ENCODE measurements at places on chromosomes 2 and 18.
A peak's percentile ranks its signal among the peaks of the same experiment; 100 is the strongest.

GRCh38 chr2:217491271-217491670 is 511.5 kb downstream of the TNS1 start:
- DNase-seq = no peak

GRCh38 chr2:196959734-196960338 is 33.3 kb upstream of the PGAP1 start:
- no peak for DNase-seq

DNA sequence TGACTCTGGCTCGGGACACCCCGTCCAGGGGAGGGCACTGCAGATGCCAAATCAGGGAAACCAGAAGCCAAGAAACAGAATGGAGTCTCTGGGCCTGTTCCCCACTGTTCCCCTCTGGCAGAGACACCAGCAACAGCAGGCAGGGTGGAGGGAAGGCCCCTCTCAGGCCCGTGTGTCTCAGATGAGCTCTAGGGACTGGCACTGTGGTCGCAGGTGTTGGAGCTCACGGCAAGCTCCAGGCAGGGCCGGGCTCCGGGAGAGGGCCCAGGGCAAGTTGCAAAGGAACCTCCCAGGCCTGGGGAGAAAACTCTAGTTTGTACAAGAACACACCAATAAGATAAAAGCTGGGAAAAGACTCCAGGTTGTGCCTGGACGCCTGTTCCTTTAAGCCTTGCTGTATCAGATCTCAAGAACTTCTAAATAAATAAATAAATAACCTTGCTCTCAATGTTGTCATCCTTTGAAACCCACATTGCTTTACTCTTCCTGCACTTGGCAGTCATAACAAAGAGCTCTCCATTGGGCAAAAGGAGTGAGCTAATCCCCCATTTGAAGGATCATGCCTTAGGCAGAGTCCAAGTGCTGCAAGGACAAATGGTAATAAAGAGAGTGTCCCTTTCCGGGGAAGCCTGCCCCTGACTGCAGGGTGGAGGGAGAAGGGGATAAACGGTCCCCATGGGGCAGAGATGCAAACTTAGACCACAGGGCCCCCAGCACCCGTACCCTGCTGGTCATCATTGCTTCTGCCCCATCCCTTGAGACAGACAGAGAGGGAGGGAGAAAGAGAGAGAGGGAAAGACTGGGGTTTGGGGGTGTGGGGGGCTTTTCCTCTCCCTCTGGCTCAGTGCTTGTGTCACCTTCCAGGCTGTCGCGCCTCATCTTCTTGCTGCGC is 33.3 kb downstream of the CNGA3 start:
- DNase-seq = no peak

DNA sequence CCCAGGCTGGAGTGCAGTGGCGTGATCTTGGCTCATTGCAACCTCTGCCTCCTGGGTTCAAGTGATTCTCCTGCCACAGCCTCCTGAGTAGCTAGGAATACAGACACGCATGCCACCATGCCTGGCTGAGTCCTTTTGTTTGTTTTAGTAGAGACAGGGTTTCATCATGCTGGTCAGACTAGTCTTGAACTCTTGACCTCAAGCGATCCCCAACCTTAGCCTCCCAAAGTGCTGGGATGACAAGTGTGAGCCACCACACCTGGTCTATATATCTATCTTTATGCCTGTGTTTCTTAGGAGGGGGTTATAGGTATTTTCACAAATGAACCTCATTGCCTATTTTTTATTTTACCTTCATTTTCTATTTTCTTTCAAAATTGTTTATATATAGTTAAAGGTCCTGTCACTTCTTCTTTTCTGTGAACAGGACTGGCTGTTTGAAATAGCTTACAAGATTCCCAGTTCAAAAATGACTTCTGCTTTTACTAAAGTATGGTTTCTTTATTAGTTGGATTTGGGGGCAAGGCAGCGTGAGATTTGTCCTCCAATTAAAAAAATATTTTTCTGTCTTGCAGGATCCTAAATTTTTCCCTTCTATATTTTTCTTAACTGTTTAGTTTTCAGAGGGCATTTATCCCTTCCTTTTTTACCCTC is 16.4 kb upstream of the MARCHF7 start:
- DNase-seq = no peak

- DNase-seq = no peak
These were observed 332.9 kb downstream of the TGIF1 start for GRCh38 chr18:3782901-3783300.

GRCh38 chr2:189057316-189057715 is 83.1 kb downstream of the COL3A1 start:
- no peak for DNase-seq

- DNase-seq = no peak
These were observed 89.0 kb downstream of the ZNF532 start for GRCh38 chr18:58953627-58954026.

DNA sequence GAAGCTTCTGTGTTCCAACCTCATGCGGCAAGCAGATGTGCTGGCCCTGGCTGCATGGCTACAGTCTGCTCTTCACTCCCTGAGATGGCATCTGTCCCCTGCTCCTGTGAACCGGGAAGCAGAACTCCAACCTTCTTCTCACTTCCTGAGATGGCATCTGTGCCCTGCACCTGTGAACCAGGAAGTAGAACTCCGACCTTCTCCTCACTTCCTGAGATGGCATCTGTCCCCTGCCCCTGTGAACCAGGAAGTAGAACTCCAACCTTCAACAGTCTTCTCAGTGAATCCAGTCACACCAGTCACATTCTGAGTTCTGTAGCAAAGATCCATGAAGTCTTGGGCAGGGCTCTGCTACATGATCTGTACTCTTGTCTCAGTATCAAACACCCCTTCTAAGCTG is 887.2 kb upstream of the KLHL29 start:
- DNase-seq = no peak

- no peak for DNase-seq
These were observed 72.1 kb downstream of the CABLES1 start for GRCh38 chr18:23207191-23207955.

DNA sequence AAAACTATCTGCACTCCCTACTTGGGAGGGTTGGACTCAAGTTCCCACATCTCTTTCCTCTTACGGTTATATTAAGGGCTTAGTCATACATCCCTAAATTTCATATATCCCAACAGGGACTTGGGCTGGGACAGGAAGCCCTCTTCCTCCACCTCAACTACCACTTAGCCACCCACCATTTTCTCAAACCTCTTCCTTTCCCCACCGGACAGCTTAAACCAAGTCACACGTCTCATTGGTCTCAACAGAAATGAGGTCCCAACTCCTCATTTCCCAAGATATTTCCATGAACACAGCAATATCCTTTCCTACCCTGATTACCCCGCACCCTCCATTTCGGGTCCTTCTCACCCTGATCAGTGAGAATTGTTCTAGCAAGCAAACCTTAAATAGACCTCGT is 736 bp downstream of the ZSCAN30 start:
- no peak for DNase-seq

DNA sequence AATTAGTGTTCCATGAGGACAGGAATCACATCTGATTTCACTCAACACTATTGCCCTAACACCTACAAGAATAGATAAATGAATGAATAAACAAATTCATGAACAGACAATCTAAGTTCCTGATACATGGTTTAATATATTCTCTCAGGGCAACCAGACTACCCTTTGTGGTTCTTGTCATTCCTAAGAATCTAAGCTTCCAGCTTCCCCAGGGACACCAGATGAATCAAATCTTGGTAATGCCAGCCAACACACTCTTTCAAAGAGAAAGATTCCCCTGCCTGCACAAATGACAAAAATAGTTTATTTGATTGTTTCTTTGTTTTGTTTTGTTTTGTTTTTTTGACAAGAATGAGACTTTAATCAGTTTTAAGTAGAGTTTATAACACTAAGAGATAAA is 237.5 kb upstream of the CHAC2 start:
- no peak for DNase-seq

GRCh38 chr2:177767768-177768167 is 304.8 kb downstream of the PDE11A start:
- no peak for DNase-seq

DNA sequence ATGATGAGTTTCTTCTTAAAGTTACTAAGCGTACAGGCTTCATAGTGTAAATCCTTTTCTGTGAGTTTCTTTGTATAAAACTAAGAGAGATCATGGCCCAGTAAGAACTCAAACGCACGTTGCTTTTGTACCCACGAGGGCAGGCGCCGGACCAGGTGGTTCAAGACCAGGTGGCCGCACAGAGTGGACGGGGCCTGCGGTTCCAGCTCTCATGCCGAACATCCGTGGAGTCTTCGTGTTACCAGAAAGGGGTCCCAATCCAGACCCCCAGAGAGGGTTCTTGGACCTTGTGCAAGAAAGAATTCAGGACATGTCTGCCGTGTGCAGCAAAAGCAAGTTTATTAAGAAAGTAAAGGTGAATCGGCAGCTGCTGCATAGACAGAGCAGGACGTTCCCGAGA is 53.0 kb downstream of the KCNG2 start:
- DNase-seq = no peak

GRCh38 chr2:106147159-106147558 is 46.9 kb downstream of the UXS1 start:
- DNase-seq = no peak

- no peak for DNase-seq
These were observed 191.0 kb downstream of the ZEB2 start for GRCh38 chr2:144328938-144329337.

DNA sequence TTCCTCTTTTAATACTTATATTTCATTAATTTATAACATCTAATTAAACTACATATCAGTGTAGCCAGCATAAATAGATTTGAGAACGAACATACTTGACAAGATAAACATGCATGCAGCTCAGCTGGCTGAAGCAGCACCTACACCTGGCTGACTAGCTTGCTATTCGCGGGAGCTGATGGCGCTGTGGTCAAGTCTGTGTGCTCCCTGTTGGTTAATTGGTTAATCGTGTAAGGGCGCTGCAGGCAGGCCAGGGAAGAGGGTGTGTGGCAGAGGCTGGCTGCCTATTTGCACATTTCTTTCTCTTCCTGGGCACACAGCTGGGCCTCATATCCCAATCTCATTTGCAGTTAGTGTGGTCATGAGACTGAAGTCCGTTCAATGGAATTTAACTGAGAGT is 14.5 kb upstream of the VWA3B start:
- no peak for DNase-seq

DNA sequence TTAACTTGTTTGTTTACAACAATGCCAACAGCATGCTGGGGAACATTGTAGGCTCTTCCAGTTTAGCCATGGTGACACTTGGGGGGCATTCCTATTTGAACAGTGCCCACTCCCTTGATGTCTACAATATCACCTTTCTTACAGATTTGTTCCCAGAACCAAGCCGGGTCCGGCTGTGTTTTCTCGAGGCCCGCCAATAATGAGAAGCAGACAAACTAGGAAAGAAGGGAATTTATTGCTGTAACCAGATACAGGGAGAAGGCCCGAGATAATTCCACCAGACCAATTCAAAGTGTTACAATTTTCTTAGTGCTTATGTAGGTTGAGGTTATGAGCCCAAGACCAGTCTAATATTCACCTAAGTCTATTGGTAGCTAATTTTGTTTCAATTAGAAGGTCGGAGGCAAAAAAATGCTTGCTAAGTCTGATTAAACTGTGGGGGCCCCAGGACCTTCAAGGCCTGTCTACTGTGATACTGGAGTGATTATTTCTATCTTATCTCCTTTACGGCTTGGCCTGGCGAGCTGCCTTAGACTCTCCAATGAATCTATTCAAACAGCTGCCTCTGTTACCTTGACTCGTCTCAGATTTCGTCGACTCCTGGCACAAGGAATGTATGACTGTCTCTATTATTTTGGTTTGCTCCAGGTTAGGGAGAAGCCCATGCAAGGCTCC is 59.1 kb upstream of the PSME4 start:
- DNase-seq = no peak

DNA sequence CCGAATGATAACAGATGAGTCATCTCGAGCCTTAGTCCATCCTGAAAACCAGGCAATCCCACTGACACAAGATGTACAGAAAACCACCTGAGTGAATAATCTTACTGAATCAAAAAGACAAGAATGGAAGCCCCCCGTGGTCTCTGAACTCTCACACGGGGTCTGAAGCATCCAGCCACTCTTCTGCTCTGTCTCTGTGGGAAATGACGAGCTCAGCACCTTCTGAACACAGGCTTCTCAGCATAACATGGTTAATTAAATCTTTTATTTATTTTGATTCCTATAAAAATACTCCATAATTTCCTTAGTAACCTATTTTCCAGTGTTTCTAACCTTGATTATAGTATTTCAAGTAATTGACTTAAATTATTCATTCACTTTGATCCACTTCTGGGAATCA is 203.7 kb downstream of the TMEM163 start:
- no peak for DNase-seq

DNA sequence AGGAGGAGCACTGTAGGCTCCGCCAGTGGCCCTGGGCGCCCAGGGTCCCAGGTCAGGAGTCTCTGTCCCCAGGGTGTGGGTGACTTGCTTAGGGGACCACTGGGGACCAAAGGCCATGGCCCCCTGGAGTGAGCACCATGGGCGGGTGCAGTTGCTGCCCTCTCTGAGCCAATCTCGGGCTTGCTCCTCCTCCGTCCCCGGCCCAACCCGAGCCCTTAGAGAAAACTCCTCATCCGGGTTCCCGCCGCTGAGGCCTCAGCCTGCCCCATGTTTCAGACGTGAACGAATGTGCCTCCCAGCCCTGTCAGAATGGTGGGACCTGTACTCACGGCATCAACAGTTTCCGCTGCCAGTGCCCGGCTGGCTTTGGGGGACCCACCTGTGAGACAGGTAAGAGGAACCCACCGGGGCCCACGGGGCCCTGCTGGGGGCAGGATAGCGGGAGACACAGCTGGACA is 38.6 kb downstream of the SNED1 start:
- DNase-seq = peak; percentile 7

- DNase-seq = no peak
These were observed 11.9 kb upstream of the B3GNT7 start for GRCh38 chr2:231383416-231384108.

DNA sequence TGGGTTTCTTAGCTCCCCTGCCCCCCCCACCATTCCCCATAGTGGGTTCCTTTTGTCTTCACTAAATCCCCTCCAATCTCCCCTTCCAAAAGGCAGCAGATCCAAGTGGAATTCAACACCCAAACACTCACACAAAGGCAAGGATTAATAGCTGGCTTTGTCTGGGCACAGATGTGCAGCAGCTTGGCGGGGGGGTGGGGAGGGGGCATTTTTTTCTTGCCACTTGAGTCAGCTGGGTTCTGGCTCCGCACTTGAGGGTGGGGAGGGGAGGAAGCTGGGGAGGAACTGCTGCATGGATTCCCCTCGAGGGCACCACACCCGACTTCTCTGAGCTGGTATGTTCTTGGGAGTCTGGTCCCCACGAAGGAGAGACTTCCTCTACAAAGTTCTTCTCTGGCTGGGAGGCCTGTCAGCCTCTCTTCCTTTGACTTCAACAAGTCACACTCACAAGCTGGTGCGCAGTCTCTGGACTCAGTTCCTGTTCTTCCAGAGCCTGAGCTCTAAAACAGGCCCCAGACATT is 36.0 kb downstream of the SERTAD2 start:
- DNase-seq = no peak

- no peak for DNase-seq
These were observed 416.6 kb upstream of the TRIB2 start for GRCh38 chr2:12300019-12300602.

- DNase-seq = no peak
These were observed 1275.2 kb upstream of the CRIM1 start for GRCh38 chr2:35080231-35080910.

DNA sequence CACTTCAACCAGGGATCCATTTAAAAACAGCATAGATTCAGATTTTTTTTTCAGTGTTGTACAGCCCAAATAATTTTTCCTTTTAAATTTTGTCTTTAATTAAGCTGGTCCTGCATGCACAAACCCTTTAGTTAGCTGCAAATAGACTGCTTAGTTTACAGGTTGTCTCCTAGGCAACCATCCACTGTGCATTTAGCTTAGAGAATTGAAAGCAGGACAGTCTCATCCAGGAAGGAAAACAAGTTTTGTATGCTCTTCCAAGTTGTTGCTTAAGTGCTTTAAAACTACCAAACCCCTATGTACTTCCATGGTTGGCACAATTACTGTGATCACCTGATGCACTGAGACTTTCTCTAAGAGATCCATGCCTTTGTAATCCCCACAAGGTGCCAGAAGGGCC is at the start of gene MAP3K19:
MAP3K19 (minus strand) TSS at position 148 of the 400 bp plus-strand sequence. CDS start 22,800 bp downstream, outside the sequence.
- DNase-seq = no peak
